ENCODE measurements at places on chromosomes 6 and 20.

- no peak for DNase-seq
Observed at GRCh38 chr6:169789146-169789943, 37.9 kb downstream of the ERMARD start.

- DNase-seq, result no peak
Observed at GRCh38 chr6:32833664-32834063, 4.9 kb downstream of the TAP2 start.

DNA sequence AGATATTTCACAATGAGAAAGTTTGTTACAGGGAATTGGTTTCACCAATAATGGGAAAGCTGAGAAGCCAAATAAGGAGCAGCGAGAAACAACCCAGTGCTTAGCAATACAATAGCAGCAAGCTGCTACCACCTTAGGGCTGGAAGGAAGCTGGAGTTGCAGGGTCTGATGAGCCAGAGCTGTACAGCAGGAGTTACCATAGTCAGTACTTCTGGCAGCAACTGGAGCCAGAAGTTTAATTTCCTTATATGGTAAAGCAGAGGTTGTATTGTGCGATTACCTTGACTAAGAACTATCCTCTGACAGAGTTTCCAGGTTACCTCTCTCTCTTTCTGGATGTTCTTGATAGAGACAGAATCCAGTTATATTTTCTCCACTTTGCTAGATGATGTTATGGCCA, 137.1 kb upstream of the OLIG3 start:
- DNase-seq, result no peak

- no peak for DNase-seq
Observed at GRCh38 chr6:134416418-134417154, 98.7 kb upstream of the SGK1 start.

GRCh38 chr6:29815118-29815750, 12.4 kb upstream of the HLA-G start:
- DNase-seq, result no peak

GRCh38 chr20:59778615-59779200, 154.7 kb downstream of the SYCP2 start:
- no peak for DNase-seq

DNA sequence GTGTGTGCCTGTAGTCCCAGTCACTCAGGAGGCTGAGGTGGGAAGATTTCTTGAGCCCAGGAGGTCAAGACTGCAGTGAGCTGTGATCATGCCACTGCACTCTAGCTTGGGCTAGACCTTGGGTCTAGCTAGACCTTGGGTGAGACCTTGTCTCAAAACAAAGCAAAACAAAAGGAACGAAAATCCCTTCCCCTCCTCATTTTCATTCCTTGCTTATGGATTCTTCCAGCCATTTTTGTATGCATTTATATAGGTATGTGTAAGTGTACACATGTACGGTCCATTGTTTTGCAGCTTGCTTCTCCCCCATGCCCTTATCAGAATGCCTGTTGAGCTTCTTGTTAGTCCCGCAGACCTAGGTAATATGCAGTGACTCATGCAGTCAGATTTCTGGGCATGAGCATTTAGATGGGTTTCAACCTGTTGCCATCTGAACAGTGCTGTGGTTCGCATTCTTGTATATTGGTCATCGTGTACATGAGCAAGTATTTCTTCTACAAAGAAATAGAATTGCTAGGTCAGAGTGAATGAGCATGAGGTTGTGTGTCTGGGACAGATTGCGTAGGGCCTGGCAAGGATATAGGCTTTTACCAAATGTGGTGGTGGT, 73.2 kb downstream of the ATRN start:
- no peak for DNase-seq

DNA sequence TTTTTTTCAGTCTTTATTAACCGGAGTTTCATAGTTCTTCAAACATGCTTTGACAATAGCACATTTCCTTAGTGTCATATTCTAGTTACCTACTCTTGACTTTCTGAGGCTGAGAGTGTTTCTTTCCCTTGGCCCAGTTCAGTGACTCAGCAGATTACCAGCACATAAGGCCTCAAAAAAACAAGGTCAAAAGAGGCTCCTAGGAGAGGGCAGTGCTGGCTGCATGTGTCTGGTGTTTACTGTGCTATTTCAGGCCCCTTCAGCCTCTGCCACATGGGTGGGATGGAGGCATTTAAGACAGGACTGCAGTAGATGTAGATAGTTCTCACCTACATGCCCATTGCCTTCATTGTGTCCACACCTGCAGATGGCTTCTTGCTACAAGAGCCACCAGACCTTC, 198.2 kb upstream of the SSTR4 start:
- no peak for DNase-seq

DNA sequence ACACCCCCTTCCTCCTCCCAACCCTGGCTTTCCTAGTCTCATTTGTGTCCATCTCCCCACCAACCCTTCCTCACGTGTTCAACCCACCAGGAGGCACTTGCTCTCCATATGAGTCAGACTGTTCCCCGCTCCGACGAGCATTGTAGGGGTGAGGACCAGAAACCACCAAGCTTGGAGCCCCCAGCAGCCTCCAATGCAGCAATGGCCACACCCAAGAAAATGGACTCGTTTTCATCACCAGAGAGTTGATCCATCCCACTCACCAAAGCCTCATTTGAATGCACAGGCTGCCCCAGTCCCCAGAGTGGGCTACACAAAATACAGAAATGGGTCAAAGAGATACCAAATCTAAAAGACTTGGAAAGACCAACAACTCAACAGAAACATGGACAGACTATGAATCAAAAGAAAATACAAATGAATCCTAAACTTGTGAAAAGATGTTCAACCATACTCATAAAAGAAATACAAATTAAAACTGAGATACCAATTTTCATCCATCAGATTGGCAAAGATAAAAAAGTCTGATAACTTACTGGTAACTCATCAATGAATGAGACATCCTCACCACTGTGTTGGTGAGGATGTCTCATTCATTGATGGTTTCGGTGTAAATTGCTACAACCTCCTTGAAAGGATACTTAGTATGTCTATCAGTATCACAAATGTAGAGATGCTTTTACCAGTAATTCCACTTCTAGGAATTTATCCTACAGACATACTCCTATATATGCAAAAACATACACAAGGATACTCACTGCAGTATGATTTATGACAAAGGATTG, 68.1 kb downstream of the TRERF1 start:
- no peak for DNase-seq

GRCh38 chr6:34595332-34596184, 39.4 kb upstream of the SPDEF start:
- peak; percentile 36 for DNase-seq

- DNase-seq, result no peak
Observed at GRCh38 chr6:32196682-32197616, 4.5 kb upstream of the GPSM3 start.

DNA sequence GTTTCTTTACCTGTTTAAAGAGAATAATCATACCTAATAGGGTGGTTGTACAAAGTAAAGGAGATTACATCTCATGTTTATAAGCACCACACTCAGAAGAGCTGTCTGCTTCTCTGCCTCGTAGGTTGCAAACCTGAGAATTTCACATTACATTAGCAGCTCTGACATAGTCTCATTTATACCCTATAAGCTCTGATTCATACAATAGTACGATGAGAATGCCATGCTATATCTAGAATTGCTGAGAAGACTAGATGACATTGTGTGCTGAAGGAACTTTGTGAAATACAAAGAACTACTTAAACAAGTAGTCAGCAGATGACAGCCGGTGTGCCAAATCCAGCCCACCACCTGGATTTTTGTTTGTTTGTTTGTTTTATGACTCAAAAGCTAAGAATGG, 121.2 kb downstream of the ADAT2 start:
- DNase-seq, result no peak

GRCh38 chr6:29519291-29520010, 31.7 kb upstream of the MAS1L start:
- no peak for DNase-seq

DNA sequence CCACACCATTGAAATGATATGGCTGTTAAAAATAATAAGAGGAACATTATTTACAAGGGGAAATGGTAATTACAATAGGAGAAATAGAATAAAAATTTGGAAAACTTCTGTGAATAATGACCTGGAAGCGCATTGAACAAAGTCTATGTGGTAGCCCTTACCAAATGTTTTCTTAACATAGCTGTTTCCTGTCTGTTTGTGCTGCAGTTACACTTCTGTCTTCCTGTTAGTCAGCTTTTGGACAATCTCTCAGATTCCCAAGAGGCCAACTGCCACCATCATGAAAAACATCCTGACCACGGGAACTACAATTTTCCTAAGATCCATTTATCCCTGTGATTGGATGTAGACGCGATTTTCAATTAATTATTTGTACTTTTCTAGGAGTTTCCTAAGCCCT, 754.4 kb upstream of the MARCKS start:
- no peak for DNase-seq

DNA sequence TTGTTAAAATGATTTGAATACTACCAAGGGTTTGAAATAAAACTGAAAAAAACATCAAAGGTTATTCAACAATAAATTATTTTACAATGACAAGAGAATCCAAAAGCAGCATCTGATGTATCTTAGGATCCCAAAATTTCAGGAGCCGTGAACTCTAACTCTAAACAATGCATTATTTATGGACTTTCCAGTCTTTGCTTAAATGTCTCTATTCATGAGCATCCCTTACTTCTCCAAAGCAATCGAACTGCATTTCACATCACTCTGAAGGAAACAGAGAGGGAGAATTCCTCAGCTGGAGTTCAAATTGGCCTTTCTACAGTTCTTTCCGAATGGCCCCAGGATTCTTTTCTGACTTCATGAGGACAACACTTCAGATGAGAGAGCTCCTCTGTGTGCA, 229.1 kb downstream of the CBLN4 start:
- no peak for DNase-seq

GRCh38 chr20:54228841-54229240, 21.0 kb downstream of the PFDN4 start:
- DNase-seq, result no peak

DNA sequence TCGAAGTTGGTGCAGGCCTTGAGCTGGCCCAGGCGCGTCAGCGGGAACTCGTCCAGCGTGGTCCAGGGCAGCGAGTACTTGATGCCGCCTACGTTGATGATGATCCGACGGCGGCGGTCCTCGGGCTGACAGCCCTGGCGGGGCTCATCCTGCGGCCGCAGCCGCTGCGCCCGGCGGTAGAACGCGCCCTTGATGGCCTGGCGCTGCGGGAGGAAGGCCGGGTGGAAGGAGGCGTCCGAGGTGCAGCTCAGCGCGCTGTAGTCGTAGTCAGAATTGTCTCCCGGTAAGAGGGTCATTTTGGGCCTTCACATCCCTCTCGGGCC, 12.9 kb downstream of the KCNG1 start:
- no peak for DNase-seq

- DNase-seq, result no peak
Observed at GRCh38 chr20:47727170-47727880, 58.0 kb downstream of the SULF2 start.

DNA sequence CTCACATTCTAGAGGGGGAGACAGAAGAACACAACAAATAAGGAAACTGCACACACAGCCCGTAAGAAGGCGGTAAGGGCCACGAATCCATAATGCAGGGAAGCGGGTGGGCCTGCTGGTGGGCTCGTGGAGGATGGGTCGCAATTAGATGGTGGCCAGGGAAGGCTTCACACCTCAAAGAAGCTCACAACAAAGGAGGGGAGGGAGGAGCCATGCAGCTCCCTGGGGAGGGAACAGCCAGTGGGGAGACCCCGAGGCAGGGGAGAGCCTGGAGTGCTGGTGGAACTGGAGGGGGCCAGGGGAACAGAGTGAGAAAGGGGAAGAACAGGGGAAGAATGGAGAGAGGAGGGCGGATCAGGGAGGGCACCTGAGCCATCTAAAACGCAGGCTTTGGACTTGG, 13.4 kb downstream of the SRC start:
- no peak for DNase-seq

DNA sequence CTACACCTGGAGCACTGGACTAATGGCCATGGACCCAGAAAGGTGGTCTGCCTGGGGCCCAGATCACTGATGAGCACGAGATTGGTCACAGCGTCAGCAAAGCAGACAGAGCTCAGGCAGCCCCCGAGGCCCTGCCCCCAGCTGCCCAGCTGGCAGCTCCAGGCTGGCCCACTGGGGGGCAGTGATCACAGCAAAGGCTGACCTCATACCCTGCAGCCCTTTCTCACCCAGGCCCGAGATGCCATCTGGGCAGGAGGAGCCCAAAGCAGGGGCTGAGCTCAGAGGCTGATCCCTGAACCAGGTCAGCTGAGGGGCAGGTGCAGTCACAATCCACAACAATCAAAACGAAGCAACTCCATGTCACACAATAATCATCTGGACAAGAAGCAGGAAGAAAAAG, 4.1 kb downstream of the MAP1LC3A start:
- DNase-seq, result no peak

- no peak for DNase-seq
Observed at GRCh38 chr6:19530188-19530587, 307.0 kb upstream of the ID4 start.

- no peak for DNase-seq
Observed at GRCh38 chr6:34514593-34515472, 41.3 kb downstream of the SPDEF start.

DNA sequence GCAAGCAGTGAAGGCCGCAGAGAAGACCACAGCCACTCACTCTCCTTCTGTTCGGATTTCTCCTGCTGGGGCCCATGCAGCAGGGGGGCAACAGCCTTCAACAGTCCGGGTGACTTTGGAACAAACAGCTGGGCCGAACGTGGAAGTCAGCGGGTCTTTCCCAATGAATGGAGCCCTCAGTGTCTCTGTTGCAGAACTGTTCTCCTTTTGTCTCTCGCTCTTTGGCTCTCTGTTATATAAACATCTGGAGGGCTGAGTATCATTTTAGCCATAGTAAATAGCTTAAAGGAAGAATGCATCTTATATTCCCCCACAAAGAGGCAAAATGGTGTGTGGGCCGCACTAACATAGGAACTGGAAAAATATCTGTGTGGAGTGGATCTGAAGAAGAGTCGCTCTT, 136.7 kb upstream of the RALGAPA2 start:
- no peak for DNase-seq

- DNase-seq, result no peak
Observed at GRCh38 chr6:131572686-131573415, at the start of gene ARG1. TSS of gene ARG1 (plus strand) at chr6:131573226. CDS start at chr6:131573283, 57 bp downstream.

All from AG09319 (cell line).